ENCODE measurements at places on chromosomes 7 and 10.

DNA sequence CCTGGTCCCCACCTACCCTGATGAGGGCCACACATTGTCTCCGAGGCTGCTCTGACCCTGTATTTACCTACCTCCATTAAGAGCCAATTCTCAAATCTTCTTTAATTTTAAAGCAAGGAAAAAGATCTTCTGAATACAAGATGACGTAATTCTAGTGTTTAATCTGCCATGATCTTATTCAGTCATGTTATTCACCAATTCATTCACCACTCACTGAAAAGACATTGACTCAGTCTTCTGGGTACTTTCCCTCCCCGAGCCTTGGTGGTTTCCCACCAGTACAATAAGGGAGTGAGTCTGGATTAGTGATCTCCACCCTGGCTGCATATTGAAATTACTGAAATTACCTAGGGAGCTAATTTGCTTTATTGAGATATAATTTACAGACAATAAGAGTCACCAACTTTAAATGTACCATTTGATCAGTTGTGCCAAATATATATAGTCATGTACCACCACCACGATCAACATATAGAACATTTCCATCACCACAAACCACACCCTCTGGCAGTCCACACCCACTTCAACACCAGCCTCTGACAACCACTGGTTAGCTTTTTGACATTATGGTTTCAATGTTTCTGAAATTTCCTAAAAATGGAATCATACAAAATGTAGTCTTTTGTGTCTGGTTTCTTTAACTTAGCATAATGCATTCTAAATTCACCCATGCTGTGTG is 117.5 kb upstream of the UNC5B start:
- no peak for DNase-seq

- no peak for DNase-seq
These were observed 16.1 kb upstream of the NDST2 start for GRCh38 chr10:73827346-73828089.

- no peak for DNase-seq
These were observed 7.6 kb upstream of the ZNF503 start for GRCh38 chr10:75408911-75409885.

GRCh38 chr7:95220328-95220727 is 104.0 kb downstream of the PON1 start:
- DNase-seq: no peak

DNA sequence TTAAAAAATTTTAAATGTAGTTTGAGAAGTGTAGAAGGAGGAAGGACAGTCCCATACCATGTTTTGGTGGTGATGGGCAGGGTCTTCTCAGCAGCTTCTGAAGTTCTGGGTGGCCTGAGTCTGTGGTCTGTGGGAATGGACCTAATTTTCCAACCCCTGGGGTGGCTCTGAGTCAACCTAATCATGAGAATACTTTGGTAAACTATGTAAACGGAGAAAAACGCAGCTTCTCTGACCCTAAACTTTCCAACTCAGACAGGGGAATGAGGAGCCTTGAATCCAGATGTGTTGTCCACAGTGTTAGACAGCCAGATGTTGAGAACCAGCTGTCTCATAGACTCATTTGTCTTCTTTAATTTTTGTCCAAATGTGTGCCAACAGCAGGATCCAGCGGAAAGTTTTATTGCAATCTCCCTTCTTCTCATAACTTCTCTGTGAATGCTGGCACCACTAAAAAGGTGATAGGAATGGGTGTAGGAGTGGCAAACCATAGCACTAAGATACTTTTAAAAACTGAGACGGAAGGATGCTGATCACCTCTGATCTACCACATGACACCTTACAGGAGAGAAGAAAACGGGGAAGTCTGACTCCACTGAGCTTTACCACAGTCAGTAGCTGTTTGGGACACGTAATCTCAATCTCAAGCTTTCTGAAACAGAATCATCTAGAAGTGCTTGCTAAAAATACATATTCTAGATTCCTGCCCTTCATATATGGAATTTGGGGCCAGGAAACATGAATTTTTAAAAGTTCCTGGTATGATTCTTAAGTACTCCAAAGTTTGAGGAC is 90.5 kb upstream of the PHYHIPL start:
- DNase-seq: no peak

DNA sequence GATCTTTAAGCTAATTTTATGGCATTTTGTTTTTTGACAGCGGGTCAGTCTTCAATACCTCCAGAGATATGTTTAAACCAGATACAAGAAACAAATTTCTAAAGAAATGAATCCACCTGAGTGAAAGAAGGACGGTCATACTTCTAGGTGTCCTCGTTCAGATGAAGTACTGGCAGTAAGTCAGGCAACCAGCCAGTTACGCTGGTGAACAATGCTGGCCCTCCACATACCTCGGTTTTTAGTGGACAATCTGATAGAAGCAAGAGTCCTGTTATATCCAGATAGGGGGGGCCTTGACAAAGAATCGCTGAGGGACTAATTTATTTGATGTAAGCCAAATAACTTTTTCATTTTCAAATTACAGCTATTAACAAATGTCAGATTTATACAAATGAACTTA is 266.4 kb upstream of the KLF14 start:
- no peak for DNase-seq

- DNase-seq: no peak
These were observed 6.9 kb downstream of the CHPF2 start for GRCh38 chr7:151238924-151239836.

GRCh38 chr7:28180031-28180363 is 598 bp downstream of the JAZF1 start:
- DNase-seq: no peak

DNA sequence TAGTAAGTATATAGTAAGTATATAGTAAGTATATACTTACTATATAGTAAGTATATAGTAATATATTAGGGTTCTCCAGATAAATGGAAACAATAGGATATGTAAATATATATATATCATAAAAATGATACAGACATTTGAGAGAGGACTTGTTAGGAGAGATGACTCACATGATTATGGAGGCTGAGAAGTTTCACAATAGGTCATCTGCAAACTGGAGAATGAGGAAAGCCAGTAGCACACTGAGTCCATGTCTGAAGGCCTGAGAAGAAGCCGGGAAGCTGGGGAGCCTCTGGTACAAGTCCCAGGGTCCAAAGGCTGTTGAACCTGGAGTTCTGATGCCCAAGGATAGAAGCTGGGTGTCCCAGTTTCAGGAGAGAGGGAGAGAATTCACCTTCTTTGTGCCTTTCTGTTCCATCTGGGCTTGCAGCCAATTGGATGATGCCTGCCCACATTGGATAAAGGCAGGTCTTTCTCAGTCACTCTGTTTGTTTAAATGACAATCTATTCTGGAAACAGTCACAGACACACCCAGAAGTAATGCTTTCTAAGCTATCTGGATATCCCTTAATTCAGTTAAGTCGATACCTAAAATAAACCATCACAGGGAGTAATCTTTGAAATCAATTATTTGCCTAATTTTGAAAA is 205.5 kb upstream of the CDC14C start:
- DNase-seq: no peak

DNA sequence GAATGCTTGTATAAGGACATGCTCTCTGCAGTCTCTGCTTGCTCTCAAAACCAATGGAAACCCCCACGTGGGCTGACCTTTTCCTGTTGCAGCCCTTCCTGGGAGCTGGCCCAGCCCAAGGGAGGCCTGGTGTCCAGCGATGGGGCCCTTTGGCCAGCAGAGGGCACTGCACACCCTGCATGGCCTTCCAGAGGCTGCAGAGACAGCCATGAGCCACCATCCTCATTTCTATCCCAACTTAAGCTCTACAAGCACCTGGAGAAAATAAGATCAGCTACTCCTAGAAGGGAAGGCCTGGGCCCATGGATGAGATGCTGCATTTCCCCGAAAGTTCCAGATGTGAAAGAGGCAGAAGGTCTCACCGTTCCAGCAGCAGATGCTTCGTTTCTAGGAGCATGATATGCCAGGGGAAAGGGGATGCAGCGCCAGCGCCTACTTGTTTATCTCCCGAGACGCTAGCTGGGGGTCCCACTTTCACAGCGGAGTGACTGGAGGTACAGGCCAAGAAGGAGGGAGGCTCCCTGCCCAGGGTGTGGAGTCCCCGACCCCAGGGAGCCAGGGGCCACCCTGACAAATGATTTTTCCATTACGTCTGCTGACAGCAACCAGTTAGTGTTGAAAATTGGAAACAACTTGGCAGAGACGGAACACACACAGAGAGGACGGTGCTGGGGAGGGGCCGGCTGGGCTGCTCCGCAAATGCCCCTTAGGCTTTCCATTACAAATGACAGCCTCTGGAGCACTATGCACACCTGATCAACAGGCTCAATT is 106.4 kb downstream of the ZRANB1 start:
- peak; percentile 24 for DNase-seq

- DNase-seq: no peak
These were observed 52.0 kb upstream of the SMNDC1 start for GRCh38 chr10:110356628-110357245.
